ENCODE measurements at places on chromosomes 13 and 19.

GRCh38 chr19:9054765-9055164, 32.1 kb upstream of the OR1M1 start:
- no peak for DNase-seq

GRCh38 chr13:74026753-74027152, 107.5 kb downstream of the KLF12 start:
- DNase-seq: no peak

GRCh38 chr19:13600091-13600490, 93.8 kb upstream of the CACNA1A start:
- no peak for DNase-seq

- no peak for DNase-seq
Observed at GRCh38 chr19:14809272-14810057, 25.5 kb downstream of the OR7A5 start.

DNA sequence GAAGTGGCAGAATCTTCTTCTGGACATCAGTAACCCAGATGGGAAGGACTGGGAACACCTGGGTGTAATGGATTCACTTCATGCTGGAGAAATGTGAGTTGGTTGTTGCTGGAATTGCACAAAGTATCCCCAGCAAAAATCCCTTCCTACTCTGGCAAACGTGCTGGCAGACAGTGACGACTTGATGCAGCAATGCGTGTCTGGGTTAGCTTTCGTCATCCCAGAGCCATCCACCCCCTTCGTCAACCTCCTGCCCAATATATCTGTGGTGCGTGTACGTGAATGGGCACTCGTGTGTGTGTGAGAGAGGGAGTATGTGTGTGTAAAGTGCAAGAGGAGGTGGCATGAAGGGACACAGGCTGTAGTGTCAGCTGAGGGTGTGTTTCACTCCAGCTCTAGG, 70.9 kb downstream of the TM9SF2 start:
- DNase-seq: no peak

- no peak for DNase-seq
Observed at GRCh38 chr19:38385804-38386257, 2.0 kb downstream of the GGN start.

- no peak for DNase-seq
Observed at GRCh38 chr13:51738226-51738905, 65.6 kb downstream of the DHRS12 start.

- no peak for DNase-seq
Observed at GRCh38 chr13:46321494-46322225, 65.4 kb downstream of the RUBCNL start.

GRCh38 chr13:92805766-92806165, 420.8 kb upstream of the GPC6 start:
- no peak for DNase-seq

DNA sequence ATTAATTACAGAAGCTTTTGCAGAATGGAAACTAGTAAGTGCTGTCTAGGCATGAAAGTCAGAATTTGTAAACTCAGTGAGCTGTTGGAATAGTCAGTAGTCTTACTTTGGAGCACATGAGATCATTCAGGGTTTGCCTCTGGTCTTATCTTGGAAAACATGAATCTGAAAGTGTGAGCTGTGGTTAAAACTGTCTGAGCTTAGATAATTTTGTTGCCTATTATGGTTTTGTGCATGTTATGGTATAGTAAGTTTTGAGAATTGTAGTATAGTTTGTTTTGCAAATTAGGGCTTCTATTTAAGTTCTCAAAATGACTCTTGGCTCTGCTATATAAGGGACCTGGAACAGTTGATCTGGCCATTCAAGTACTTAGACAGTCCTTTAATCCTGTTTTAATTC, 53.7 kb upstream of the TRPC4 start:
- DNase-seq: no peak

GRCh38 chr13:45825387-45825650, 26.2 kb downstream of the SIAH3 start:
- peak; percentile 20 for DNase-seq

- no peak for DNase-seq
Observed at GRCh38 chr19:1047696-1048147, 7.8 kb downstream of the ABCA7 start.

DNA sequence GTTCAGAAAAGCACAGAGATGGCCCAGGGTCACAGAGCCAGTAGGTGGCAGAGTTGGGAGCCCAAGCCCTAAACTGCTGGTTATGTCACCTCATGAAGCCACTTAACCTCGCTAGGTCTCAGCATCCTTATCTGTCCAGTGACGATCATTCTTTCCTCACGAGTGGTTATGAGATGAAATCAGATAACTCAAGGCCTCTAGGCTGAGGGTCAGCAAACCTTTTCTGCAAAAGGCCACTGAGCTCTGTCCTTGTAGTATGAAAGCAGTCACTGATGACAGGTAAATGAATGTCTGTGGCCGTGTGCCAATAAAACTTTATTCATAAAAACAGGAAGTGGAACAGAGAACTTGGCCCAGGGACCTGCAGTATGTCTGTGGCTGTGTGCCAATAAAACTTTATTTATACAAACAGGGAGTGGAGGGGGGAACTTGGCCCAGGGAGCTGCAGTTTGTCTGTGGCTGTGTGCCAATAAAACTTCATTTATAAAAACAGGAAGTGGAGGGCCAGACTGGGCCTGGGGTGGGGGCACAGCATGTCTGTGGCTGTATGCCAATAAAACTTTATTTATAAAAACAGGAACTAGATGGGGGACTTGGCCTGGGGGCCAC, 71.2 kb downstream of the GNG7 start:
- no peak for DNase-seq

- DNase-seq: no peak
Observed at GRCh38 chr19:19561946-19562664, 24.0 kb downstream of the CILP2 start.

GRCh38 chr13:44425815-44426078, 52.1 kb downstream of the SERP2 start:
- DNase-seq: no peak

- no peak for DNase-seq
Observed at GRCh38 chr19:18731562-18732008, 48.1 kb downstream of the CRTC1 start.

DNA sequence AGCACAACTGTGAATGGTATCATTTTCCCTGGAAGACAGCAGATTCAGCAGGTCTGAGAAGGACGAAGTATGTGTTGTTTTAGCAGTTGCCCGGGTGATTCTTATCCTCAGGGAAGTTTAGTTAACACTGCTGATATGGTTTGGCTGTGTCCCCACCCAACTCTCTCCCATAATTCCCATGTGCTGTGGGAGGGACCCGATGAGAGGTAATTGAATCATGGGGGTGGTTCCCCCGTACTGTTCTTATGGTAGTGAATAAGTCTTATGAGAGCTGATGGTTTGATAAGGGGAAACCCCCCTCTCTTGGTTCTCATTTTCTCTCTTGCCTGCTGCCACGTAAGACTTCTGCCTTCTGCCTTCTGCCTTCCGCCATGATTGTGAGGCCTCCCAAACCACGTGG, 81.0 kb upstream of the UBAC2 start:
- DNase-seq: no peak

DNA sequence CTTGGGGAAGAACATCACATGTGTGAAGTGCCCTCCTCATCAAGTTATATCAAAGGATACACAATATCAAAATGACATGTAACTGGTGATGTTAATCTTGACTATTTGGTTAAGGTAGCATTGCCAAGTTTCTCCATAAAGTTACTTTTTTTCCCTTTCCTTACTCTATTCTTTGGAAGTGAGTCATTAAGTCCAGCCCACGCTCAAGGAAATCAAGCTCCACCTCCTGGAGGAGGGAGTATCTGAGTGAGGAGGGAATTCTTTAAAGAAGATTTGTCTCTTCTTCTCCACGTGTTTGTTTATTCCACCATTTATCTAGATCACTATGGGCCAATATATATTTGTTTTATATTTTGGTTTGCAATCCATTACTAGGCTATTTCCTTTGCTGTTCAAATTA, 33.6 kb upstream of the FNDC3A start:
- DNase-seq: no peak

- no peak for DNase-seq
Observed at GRCh38 chr13:19605161-19605955, 28.1 kb upstream of the MPHOSPH8 start.

- no peak for DNase-seq
Observed at GRCh38 chr19:13138171-13138915, 11.8 kb downstream of the STX10 start.

DNA sequence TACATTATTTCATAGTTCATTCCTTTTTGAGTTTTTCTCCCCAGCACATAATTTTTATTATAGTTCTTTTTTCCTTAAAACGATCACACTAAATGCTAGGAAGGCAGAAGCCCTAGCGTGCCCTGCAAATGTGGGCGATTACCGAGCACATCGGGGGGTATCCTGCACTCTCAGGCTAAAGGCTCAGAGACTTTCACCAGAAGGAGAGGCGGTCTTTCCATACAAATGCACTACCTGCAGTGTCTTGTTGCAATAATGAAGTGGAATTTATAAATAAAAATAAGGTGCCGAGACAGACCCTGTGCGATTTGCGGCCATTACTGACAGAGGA, 29.3 kb upstream of the SPACA7 start:
- no peak for DNase-seq

- no peak for DNase-seq
Observed at GRCh38 chr13:112774829-112775565, 85.2 kb downstream of the ATP11A start.

GRCh38 chr13:41809962-41810361, 150.9 kb downstream of the VWA8 start:
- no peak for DNase-seq

GRCh38 chr13:37348916-37349643, 243.6 kb upstream of the CSNK1A1L start:
- DNase-seq: no peak

GRCh38 chr13:68125087-68125480, 894.9 kb upstream of the PCDH9 start:
- no peak for DNase-seq

- no peak for DNase-seq
Observed at GRCh38 chr13:50589139-50589538, 254.4 kb downstream of the DLEU7 start.

- DNase-seq: no peak
Observed at GRCh38 chr13:34085204-34085603, 267.3 kb downstream of the RFC3 start.

DNA sequence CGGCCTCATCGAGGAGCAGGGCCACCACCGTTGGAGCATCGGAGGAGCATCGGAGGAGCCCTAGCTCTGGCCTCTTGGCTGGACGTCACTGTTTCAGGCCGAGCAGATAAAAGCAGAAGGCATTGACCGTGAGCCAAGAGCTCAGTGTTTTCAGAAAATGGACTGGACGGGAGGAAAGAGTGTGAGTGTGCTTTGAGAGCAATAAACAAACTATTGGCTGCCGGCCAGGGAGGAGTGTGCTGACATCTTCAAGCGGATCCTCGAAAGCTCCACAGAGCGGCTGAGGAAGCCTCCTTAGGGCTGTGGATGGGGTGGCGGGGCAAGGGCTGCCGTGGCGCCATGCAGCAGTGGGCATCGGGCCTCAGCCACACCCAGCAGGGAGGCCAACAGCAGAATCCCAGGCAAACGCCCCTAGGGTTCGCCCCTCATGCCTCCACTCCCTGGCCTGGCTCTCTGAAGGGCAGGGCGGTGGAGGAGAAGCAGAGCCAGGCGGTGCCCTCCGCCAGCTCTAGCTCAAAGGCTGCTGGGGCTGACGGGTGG, 41.8 kb downstream of the IRS2 start:
- no peak for DNase-seq

- DNase-seq: no peak
Observed at GRCh38 chr13:64962404-64962803, 2267.7 kb downstream of the PCDH9 start.

GRCh38 chr19:2021453-2022140, 6.1 kb upstream of the BTBD2 start:
- no peak for DNase-seq

GRCh38 chr19:46626446-46626845, 1.6 kb upstream of the PTGIR start:
- DNase-seq: no peak

DNA sequence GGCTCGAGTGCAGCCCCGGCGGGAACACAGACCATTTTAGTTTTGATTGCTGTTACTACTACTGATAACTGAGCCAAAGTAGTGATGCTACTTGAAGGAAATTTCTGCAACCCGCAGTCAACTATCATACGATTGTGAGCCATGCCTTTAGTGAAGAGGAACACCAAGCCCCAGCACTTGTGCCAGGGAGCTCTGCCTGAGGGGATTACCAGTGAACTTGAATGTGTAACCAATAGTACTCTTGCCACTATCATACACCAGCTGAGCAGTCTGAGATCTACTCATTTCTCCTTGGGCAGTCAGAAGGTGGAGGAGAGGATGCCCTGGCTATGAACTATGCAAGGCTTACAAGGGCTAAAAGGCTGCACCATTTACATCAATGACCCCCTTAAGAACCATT, 49.0 kb upstream of the N4BP2L1 start:
- no peak for DNase-seq

DNA sequence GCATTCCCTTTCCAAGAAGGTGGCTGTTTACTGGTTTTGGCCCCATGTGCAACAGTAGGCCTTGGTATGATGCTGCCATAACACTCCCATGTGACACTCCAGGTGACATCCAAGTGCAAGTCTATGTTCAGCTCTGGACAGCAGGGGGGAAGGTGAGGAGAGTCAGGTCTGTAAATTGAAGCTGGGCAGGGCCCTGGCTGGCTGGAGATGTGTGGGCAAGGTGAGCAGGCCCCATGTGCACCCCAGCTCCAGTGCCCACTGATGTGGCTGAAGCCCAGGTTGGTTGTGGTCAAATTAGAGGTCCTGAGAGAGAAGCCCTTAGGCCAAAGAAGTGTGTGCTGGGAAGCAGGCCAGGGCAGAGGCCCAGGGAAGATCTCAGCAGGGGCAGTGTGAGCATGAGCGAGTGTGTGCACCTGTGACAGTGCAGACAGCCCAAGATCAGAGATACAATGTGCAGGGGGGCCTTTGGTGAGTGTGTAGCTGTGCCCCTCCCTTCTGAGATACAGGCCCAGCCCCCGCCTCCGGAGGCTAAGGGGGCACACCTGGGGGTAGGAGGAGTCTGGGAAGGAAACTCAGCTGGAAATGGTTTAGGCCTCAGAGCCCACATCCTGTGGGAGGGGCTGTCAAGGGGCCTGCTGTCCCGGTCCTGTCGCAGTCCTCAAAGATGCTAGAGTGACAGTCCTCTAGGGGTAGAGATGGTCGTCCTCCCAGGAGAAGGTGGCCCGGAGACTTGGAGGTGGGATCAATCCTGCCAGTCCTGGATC, 18.6 kb downstream of the DEDD2 start:
- DNase-seq: no peak

- DNase-seq: no peak
Observed at GRCh38 chr13:23934520-23934919, 37.2 kb upstream of the C1QTNF9B start.

- DNase-seq: no peak
Observed at GRCh38 chr13:58879114-58879513, 1247.6 kb downstream of the PCDH17 start.

All from vagina (tissue), 2 donors.